ENCODE measurements at places on chromosomes 7 and 10.
A peak's percentile ranks its signal among the peaks of the same experiment; 100 is the strongest.

GRCh38 chr10:13421382-13421917 is 73.4 kb upstream of the SEPHS1 start:
- no peak for DNase-seq

GRCh38 chr10:97575127-97575668 is 2.6 kb downstream of the ANKRD2 start:
- DNase-seq, result no peak

- DNase-seq, result no peak
Measured at GRCh38 chr7:108166687-108167086, 36.5 kb upstream of the LAMB4 start.

GRCh38 chr10:3919709-3920308 is 134.8 kb upstream of the KLF6 start:
- no peak for DNase-seq

- no peak for DNase-seq
Measured at GRCh38 chr7:120714945-120715344, 143.0 kb downstream of the TSPAN12 start.

DNA sequence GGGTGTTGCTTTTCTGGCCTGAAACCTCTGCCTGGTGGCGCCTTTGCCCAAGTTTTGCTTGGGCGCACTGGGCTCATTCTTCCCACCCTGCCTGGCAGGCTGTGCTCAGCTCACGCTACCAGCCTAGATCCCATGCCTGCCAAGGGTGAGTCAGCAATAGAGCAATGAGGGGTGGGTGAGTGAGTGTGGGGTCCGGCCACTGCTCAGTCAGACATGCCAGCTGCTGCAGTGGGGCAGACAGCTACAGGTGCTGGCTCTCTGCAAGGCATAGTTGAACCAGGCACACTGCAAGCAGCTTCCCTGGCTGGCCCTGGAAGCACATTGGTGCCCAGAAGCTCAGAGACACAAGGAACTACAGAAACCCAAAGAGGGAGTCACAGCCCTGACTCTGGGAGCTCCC is 680.9 kb upstream of the LRRTM3 start:
- no peak for DNase-seq

- DNase-seq, result no peak
Measured at GRCh38 chr7:68925241-68925640, 673.0 kb upstream of the AUTS2 start.

GRCh38 chr7:39184391-39184790 is 206.7 kb downstream of the POU6F2 start:
- DNase-seq, result no peak

DNA sequence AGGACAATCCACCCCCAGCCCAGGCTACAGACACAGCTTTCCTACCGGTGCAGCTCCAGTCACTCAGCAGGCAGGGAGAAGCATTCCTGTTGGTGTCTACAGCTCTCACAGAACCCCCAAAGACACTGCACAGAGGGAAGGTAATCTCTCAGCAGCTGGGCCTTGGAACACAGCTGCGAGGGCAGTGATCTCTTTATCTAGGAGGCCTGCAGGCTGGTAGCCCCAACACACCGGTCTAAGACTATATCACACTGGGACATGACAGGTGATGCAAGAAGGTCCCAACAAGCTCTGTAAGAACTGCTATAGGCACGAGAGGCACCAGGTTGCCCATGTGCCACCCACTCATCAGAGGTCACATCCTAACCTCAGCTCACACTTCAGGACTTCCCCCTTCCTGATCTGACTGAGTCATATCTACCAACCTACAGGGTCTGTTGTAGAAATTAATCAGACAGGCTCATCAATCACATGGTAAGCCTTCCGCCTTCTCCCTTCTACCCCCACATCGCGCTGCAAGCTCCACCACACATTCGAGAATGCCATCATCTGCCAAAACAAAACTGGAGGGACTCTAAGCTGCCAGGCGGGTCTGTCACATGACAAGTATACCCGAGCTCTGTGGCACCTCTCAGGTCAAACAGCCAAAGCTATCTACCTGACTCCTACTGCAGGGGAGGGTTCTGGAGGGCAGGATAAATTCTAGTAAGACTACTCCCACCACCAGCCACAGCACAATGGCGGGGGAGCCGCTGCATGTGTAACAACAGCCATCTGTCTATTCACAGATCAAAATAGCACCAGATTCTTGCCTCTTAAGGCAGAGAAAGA is 26.1 kb downstream of the FAM53B start:
- DNase-seq, result peak; percentile 88

DNA sequence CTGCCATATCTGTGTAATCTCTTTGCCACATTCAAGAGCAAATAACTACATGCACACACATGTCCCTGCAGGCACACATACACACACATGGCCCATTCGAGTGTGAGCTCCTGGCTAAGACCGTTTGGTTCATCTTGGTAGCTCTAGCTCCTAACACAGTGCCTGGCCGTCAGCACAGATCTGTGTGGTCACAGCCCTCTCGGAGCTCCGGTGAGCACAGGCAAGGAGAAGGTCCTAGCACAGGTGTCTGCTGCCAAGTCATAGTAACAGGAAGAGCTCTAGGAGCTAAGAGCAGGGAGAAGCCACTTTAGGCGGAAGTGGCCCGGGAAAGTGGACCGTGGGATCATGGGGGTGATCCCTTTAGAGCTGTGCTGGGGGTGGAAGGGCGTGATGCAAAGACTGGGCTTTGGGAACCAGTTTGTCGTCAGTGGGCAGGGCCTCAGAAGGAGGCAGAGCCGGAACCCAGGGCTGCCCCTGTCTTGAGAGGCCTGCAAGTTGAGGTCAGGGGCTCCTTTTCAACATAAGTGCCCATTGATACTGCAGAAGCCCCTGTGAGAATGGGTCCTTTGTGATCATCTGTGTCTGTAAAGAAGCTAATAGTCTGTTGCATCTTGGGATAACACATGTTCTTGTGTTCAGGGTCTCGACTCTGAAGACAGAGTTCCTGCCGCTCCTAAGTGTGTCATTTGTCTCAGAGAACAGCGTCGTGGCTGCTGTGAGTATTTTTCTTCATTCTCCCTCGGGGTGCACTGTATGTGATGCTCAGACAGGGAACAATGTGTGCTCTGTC is 16.6 kb upstream of the ARPC1B start:
- DNase-seq, result no peak

- DNase-seq, result no peak
Measured at GRCh38 chr10:131166486-131166885, 145.0 kb downstream of the TCERG1L start.

GRCh38 chr10:127012769-127013152 is 107.5 kb downstream of the DOCK1 start:
- DNase-seq, result no peak

DNA sequence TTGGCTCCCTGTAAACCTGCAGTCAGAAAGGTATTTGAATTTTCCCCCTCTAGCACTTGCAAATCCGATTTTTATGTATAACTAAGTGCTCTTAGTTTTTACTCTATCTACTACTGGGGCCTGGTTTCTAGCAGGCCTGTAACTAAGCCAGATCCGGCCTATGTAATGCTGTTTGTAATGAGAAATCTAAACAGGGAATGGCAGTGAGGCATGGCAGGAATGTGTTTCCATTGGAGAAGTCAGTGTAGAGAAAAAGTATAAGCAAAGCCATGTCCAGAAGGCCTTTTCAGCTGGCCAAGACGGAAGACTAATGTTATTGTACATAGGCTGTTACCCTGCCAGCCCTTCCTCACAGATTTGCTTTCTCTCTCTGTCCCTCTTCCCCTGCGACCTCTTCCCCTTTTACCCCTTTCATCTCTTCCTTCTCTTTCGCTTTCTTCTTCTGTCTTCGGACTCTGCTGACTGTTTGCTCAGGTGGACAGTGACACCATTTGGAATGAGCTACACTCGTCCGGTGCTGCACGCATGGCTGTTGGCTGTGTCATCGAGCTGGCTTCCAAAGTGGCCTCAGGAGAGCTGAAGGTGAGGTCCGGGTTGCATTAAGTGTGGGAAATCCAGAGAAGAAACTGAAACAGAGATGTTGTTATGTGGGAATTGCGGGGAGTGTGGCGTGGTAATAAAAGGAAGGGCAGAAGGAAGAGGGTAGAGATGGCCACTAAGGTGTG is 297.5 kb downstream of the HDAC9 start:
- no peak for DNase-seq

- no peak for DNase-seq
Measured at GRCh38 chr7:12683678-12684585, 3.5 kb upstream of the ARL4A start.

DNA sequence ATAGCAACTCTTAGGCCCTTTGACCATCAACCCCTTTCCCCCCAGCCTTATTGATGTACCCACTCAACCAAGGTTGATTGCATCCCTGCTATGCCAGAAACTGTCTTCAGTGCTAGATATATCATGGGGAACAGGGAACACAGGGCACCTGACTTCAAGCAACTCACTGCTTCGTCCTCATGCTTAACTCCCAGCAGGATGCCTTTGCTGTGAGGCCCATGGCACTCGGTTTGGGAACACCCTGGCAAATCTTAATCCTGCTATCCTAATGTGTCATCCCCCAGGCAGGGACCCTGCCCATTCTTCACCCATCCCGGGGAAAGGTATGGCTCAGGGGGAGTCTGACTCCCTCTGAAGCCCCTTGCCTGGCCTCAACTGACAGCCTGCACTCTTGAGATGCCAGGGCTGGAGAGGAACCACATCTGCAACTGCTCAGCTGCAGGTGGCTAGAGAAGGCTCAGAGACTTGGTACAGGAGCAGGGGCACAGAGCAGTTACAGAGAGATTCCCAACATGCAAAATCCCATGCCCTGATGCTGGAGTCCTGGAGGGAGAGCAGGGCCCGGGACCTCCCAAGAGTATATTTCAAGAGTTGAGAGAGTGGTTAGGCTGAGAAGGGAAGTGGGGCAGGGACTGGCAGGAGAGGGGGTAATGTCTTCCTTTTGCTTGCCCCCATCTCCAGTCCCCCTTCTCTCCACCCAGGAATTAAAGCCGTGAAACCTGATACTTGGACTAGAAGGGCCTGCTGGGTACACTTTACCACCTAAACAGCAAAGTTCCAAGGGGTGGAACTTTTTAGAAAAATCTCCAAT is 2.4 kb upstream of the UNC5B start:
- no peak for DNase-seq

GRCh38 chr7:57375783-57376182 is 74.2 kb upstream of the ZNF716 start:
- no peak for DNase-seq

DNA sequence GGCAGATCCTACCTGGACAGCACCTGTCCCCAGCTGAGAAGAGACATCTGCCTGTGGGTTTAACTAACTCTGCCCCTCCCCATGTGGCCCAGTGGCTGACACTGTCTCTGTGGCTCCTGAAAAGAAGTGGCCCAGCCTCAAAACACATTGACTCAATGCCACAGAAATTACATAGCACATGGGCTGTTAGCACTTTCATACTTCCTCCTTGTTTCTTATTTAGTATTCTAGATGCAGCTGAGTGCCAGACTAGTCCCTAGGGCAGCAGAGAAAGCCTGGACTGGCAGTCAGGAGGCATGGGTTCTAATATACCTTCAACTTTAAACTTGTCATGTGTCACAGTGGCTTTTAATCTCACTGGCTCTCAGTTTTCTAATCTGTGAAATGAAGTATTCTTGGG is 171.0 kb downstream of the TRIL start:
- DNase-seq, result no peak

- no peak for DNase-seq
Measured at GRCh38 chr7:50558294-50559053, 6.7 kb downstream of the DDC start.

DNA sequence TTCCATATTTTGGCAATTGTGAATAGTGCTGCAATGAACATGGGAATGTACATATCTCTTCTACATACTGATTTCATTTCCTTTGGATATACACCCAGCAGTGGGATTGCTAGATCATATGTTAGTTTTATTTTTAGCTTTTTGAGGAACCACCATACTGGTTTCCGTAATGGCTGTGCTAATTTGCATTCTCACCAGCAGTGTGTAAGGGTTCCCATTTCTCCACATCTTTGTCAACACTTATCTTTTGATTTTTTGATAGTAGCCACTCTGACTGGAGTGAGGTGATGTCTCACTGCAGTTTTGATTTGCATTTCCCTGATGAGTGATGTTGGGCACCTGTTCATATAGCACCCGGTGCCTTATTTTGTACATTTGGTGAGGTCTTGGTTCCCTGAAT is 519.6 kb downstream of the REEP3 start:
- no peak for DNase-seq

- no peak for DNase-seq
Measured at GRCh38 chr7:92034116-92034515, 93.5 kb downstream of the AKAP9 start.

- no peak for DNase-seq
Measured at GRCh38 chr10:122465401-122466040, 4.2 kb downstream of the HTRA1 start.

GRCh38 chr7:74266191-74266963 is 12.2 kb upstream of the RFC2 start:
- no peak for DNase-seq

DNA sequence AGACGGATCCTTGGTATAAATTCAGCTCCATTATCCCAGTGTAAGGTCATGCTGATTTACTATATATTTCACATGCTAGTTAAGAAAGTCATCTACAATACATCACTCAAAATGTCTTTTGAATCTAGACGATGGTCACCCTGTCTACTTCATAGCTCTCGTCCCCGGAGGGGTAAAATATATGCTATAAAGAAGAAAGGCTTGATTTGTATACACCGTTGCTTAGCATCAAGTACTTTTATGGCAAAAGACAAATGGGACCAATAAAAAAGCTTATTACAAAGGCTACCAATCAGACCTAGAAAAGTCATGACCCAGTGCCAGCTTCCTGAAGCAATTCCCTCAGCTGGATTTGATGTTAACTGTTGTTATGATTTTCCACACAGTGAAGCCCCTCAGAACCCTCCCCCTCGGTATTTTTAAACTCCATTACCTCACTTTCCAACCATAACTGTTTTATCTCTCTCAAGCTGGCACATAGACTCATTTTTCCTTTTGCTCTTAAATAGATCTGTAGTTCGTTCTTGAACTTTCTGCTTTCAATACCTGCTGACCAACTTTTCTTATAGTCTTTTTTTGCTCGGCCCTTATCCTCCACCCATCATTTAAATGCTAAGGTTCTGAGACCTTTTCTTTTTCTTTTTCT is 104.9 kb downstream of the DOCK4 start:
- no peak for DNase-seq

DNA sequence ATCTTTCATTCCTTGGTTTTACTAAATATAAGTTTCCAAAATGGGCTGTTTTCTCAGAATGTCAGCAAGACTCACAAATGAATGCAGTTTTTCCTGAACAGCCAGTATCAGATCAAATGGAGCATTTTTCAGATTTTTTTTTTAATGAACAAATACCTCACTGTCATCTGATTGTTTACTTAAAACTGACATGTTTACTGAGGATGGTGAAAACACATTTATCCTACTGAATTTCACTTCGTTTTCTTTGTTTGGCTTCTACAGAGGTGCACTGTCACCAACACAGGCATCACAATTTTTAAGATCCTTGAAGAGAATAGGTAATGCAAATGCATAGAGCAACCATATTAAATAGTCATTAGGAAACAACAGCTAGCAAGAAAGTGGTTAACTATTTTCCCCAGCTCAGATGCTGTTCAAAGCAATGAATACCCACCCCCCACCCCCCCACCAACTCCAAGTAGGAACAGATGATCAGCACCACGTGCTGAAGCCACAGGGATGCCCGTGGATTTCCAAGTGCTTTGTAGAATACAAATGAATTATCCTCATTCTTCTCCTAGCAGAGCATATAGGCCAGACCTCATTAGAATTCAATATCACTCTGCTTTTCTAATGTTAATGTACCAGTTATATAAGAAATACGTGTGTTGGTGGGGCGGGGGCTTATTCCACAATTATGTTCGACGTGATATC is 205.9 kb downstream of the SKAP2 start:
- DNase-seq, result no peak
